ENCODE measurements at places on chromosomes 7 and 10.

- DNase-seq: no peak
These were observed 88.8 kb upstream of the RET start for GRCh38 chr10:42988069-42988468.

GRCh38 chr7:132901241-132901640, 180.6 kb downstream of the CHCHD3 start:
- DNase-seq: no peak

DNA sequence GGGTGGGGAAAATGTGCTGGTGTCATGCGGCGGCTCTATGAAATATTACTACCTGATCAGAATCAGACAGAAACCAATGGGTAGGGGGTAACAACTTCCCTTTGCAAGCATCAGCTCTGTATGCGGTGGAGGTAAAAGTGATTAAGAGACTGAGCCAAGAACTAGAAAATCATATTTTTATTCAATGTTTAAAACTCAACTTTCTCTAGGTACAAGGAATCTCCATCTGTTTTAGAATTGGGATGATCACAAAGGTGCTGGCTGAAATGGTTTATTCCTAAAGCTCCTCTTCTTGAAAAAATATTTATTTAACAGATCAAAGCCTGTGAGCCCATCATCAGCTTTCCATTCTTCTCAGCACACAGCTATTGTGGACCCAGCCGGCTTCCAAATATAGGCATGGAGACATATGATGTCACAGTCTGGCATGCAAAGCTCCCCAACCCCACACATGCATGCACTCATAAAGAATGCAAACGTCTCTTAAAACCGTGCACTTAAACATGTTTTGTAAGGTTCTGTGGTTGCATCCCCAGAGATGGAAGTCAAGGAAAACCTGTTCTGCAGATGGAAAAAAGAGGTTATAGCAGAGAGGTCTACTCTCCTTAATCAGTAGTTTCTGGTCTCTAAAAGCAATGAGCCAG, 126.0 kb downstream of the SKIDA1 start:
- DNase-seq: no peak

DNA sequence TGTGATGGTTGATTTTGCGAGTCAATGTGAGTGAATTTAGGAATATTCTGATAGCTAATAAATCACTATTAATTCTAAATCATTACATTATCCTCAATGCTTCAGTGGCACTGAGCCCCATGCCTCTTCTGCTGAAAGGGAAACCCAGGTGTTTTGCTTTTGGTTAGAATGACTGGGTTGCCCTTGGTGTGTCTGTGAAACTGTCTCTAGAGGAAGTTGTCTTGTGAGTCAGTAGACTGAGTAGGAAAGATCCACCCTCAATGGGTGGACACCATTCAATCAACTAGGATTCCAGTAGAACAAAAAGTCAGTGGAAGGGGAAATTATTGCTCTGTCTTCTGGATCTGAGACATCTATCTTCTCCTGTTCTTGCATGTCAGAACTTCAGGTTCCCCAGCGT, 472.4 kb downstream of the ANKRD7 start:
- no peak for DNase-seq

- DNase-seq: no peak
These were observed 104.0 kb downstream of the FAM107B start for GRCh38 chr10:14670551-14671240.

Measured in GF-D8 (cell line).